ENCODE measurements at places on chromosomes 5 and 9. TPM values are rescaled to one million over a fixed set of nuclear protein-coding genes. Genes with fewer than 3 reads are reported as not detected.

The SELENOP gene
- polyA plus RNA-seq: 408 TPM

GRCh38 chr9:106020186-106020585, 325.8 kb downstream of the TMEM38B start:
- no peak for DNase-seq

The FAM221B gene
- 0.85 TPM for polyA plus RNA-seq

DNA sequence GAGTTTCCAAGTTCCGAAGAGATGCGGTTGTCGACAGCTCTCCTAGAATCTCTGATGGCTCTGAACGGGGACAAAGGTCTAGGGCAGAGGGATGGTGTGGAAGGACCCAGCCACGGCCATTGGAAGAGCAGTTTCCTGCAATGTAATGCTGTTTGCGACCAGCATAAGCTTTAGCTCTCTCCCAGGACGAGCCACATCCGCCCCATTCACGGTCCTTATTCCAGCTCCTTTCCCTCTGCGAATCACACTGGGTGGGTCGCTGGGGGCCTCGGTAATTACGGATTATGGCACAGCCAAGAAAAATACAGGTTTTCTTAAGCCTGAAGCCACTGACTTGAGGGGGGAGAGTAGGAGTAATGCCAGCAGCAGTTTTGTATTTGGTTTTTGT, 22.7 kb downstream of the ANXA2R start:
- no peak for DNase-seq

DNA sequence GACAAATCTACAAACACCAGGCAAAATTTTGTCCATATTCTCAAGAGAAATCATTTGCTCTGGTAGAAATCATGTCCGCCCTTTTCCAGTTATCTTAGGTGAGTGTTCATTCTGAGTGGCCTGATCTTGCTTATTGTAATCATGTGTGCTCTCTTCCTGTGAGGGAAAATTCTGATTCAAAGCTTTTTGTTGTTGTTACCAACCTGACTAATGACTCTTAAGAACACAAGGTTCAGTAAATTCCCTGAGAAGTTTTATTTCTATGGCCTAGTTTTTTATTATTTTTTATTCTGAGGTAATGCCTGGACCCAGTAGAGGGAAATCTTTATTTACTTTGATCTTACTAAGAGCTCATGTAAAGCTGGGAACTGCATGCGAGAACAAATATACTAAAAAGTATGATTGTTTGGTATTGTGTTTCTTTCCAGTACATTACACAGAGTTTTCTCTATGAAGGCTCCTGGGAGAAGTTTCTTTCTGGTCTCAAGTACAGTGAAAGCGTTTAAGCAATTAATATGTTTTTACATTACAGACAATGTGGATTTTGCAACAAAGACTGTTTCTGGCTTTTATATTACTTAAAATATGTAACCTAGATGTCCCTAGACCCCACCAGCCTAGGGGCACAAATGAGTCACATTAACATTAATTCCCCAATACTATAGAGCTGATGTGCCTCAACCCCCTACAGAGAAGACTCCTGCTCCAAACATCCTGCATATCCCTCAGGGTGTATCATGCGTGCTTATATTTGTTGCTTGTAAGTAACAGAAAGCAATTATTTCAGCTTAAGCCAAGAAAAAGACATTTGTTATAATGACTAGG, 138.1 kb downstream of the TMEM167A start:
- DNase-seq: no peak

- no peak for DNase-seq
Measured at GRCh38 chr5:100797861-100798260, 105.2 kb downstream of the ST8SIA4 start.
